ENCODE measurements at places on chromosomes 16 and 17.

GRCh38 chr16:21685034-21685455 lies 21.3 kb downstream of the OTOA start:
- no peak for DNase-seq

- DNase-seq: no peak
Measured at GRCh38 chr17:13518261-13519000, 83.3 kb downstream of the HS3ST3A1 start.

DNA sequence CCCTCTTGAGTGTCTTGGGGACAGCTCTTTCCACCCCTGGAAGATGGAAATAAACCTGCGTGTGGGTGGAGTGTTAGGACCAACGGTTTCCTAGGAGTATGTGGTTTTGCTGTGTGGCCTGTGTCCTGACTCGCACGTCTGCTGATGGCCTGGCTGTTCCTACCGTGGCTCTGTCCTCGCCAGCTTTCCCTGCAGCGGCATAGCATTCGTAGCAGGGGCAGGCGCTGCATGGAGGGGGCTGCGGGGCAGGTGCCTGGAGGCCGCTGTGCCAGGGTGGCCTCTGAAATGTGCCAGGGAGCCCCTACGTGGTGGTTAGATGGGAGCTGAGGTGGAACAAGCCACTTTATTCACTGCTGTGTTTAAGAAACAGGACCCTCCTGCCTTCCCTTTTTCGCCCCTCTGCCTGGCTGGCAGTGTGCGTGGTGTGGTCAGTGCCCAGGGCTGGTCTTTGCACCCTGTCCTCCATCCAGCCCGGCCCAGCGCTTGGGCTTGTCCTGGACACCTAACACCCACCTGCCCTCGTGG lies 10.6 kb downstream of the SLC16A3 start:
- DNase-seq: no peak

DNA sequence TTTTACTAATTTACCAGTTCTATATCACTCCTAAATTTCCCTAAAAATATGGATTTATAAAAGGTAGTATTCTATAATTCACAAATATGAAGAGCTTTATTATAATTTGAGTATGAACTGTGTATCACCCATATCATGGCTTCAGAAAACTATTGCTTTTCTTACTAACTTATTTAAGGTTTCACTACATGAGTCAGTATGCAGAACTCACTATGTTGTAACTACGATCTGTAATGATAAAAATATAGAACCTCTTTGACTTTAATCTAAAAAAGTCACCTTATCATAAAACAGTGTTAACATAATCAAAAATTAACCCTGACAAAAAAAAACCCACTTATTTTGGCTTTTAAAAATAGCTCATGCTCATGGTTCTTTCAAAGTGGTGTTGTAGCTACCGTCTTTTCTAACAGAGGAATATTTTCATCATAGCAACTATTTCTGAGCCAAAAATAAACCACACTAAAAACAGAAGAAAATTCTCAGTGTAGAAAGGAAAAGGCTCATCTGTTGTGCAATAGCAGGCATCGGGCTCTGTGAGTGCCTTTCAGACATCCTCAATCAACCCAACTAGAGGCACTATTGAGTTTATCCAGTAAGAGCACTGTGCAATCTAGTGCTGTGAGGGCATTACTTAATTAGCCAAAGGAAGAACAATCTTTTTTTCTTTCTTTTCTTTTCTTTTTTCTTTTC lies 42.1 kb downstream of the ITGAM start:
- DNase-seq: no peak

GRCh38 chr16:54986409-54986808 lies 55.7 kb downstream of the IRX5 start:
- DNase-seq: no peak

GRCh38 chr17:33220036-33220435 lies 73.1 kb downstream of the ASIC2 start:
- no peak for DNase-seq

DNA sequence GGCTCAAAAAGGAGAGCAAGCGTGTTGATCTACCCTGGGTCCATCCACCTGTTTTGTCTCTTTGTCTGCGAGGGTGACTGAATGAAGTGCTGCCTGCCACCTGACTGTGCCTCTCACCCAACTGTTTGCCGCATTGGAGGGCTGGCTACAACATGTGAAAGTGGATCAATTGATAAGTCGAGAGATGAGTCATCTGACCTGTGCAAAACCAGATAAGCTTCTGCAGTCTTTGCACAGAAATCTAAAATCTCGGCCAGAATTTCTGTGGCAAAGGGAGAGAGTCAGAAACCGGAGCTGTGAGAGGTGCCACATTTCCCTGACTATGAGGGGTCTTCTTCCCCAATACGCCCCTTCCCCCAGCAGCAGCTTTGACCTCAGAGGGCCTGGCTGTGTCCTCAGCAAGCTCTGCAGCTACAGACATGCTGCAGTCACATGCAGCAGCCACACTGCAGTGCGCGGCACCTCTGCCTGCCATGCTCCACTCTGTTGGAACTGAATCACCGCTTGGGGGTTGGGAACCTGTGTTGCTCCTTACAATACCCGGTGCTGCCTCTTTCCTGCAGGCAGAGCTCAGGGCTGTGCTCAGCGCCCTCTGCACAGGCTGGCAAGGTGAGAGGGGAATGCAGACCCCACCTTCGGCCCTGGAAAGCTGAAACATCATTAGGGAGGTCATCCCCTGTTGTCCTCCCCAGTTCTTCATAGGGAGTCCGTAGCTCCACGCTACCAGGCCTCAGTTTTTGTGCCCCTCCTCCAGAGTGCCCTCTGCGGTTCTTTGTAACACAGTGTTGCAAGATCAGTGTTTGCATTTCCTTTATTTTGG lies 16.2 kb upstream of the HAS3 start:
- DNase-seq: no peak

All from kidney epithelial cell (primary cell).